ENCODE measurements at places on chromosomes 6 and 20. TPM values are rescaled to one million over a fixed set of nuclear protein-coding genes. Genes with fewer than 3 reads are reported as not detected.

- no peak for DNase-seq
Observed at GRCh38 chr6:79404261-79404660, 133.0 kb downstream of the LCA5 start.

DNA sequence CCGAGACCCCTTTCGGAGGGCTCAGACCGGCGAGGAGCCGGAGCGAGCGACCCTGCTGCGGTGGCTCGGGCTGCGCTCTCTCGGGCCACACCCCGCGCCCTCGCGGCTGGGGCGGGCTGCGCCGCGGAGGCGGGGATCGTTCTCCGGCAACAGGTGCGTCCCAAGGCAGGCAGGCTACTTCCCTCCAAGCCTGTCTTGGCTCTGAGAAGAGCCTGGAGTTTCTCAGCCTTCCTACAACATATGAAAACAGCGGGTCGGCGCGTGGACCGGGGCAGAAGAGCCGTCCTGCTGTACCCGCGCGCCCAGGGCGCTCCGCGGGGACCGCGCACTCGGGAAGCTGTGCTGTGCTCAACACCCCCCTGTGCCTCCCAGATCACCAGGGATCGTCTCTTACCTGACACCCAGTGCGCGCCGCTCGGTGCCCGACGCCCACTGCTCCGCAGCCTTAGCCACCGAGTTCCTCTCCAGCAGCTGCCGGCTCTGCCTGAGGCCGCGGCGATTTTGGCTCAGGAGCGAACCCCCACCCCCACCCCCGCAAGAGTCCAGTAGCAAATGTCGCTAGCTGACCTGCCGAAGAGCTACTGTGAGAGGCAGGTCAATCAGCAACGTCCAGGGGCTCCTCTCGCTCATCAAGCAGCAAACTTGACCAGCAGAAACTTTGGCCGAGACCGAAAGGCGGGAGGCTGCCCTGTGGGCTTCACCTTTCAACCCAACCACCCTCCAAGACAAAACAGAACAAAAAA is 3.7 kb upstream of the OLIG3 start:
- peak; percentile 11 for DNase-seq

DNA sequence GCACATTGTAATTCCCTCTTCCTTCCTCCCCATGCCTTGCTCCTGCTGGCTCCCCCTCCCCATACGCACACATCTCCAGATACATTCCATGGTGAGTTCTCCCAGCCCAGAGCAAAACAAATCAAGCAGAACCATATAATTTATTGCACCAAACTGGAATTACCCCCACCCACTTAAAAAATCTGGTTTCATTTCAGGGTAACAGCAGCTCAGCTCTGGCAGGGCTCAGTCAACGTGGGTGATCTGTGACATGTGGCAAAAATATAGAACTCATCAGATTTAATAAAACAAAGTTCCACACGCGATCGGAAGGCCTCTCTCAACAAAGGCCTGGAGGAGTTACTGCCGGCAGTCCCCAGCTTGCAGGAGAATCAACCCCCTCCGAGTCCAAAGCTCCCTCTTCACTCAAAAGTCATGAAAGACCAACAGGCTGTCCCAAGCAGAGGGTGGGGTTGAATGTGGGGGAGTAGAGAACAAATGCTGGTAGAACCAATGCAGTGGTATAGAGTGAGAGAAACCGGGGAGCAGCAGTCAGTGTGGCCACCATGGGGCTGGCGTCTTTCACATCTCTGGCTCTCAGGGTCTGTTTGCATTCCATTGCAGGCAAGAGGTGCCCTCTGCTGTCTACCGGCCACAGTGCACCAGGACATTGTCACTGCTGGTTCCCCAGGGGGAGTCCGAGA is 323.3 kb upstream of the NT5E start:
- DNase-seq = peak; percentile 74

DNA sequence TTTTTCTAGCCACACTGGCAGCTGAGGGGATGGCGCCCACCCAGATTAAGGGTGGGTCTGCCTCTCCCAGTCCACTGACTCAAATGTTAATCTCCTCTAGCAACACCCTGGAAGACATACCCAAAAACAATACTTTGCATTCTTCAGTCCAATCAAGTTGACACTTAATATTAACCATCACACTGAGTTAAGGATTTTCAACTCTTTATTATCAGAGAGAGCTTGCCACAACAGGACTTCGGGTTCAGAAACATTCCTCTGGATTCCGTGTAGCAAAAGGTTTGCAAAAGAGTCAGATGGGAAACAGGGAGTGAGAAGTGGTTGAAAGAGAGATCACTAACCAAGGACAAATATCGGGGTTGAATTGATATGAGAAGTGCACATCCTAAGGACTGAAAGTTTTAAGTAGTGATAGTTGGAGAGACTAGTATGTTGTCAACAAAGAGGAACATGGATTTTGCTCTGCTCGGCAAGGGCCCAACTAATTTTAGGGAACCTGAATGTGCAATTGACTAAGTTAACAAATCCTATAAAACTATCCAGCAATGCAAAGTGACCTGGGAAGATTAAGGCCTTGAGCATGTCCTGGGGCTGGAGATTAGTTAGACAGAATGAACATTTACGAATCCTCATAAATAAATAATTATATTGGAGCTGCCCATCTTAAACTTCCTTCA is 137.0 kb upstream of the TENT5A start:
- no peak for DNase-seq

GRCh38 chr6:4665489-4666417 is 110.5 kb upstream of the CDYL start:
- DNase-seq = no peak

- DNase-seq = no peak
Observed at GRCh38 chr6:83119742-83120300, 52.4 kb downstream of the DOP1A start.

- no peak for DNase-seq
Observed at GRCh38 chr6:139243536-139243935, 48.3 kb downstream of the TXLNB start.

DNA sequence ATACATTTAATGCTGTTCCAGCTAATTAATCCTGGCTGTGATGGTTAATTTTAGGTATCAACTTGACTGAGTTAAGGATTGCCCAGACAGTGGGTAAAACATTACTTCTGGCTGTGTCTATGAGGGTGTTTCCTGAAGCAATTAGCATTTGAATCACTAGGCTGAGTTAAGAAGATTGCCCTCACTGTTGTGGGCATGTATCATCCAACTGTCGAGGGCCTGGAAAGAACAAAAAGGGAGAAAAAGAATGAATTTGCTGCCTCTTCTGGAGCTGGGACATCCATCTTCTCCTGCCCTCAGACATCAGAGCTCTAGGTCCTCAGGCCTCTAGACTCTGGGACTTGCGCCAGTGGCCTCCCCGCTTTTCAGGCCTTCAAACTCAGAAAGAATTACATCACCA is 34.3 kb downstream of the SDHAF4 start:
- DNase-seq = no peak

DNA sequence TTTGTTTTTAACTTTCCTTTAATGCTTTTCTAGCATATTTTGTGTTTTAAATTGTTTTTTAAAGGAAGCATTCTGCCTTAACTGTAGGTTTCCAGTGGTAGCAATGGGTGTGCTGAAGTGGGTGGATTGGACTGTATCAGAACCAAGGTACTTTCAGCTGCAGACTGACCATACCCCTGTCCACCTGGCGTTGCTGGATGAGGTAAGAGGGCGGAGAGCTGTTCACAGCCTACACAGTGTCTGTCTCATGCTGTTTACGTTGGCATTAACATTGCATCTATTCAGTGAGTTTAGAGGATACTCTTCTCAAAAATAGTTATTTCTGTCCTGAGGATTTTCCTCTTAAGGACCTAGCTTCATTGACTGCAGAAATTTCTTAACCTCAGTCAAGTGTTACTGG is 11.9 kb downstream of the NELFCD start:
- DNase-seq = no peak

- DNase-seq = no peak
Observed at GRCh38 chr6:135114355-135115145, 59.9 kb upstream of the HBS1L start.

GRCh38 chr6:147586044-147586443 is 77.6 kb downstream of the SAMD5 start:
- DNase-seq = peak; percentile 93

DNA sequence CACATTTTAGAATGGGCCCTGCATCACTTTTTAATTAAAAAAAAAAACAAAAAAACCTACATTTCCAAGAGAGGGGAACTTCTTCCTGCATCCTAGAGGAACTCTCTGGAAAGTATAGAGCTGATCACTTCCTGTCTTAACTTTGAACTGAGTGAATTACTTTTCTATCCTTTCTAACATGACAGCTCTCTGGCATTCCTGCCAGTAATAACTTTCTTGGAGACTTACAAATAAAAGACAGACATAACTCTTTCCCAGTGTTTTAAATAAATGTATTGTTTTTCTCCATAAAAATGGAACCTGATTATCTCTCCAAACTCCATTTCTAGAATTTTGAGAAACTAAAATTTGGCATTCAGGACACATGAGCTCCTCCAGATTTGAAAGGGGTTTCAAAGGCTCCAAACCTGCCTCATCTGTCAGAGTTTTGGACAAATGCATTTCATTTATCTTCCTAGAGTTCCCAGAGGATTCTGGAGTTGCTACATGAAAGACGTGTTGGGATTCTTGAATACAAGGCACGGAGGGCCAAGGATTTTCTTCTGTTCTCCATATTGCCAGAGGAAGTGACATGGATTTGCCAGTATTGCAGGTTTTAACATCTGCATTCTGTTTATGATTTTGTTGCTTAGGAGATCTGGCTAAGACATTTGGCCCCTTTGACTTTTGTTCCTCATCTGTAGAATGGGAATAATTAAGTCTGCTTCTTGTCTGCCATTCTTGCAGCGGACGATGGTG is 2.0 kb upstream of the SMOC2 start:
- no peak for DNase-seq

DNA sequence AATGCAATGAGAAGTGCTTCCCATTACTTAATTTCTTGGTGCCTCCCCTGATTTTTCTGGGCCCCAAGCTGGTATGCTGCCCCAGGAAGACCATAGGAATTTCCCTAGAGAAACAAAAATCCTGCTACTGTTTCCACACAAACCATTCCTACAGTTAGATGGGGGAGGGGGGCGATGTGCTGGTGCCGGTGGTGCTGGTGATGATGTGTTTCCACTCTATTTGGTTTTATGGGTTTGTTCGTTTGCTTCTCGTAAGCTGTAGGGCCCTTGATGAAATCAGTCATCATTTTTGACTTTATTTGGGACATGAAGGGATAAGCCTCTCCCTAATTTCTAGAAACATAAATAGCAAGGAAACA is 105.1 kb downstream of the MKKS start:
- no peak for DNase-seq

GRCh38 chr20:34863421-34863965 is 9.2 kb downstream of the GGT7 start:
- DNase-seq = no peak

- DNase-seq = peak; percentile 68
Observed at GRCh38 chr6:75934643-75935472, 137.6 kb downstream of the IMPG1 start.

DNA sequence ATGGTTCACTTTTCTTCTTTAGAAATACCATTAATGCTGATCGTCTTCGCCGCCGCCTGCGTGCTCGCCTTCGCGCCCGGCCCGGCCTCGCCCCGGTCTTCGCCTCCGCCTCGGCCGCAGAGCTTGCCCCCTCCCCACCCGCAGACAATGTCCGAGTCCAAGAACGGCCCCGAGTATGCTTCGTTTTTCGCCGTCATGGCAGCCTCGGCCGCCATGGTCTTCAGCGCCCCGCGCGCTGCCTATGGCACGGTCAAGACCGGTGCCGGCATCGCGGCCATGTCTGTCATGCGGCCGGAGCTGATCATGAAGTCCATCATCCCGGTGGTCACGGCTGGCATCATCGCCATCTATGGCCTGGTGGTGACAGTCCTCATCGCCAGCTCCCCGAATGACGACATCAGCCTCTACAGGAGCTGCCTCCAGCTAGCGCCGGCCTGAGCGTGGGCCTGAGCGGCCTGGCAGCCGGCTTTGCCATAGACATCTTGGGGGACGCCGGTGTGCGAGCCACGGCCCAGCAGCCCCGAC is 4.8 kb upstream of the PRPH2 start:
- peak; percentile 72 for DNase-seq

DNA sequence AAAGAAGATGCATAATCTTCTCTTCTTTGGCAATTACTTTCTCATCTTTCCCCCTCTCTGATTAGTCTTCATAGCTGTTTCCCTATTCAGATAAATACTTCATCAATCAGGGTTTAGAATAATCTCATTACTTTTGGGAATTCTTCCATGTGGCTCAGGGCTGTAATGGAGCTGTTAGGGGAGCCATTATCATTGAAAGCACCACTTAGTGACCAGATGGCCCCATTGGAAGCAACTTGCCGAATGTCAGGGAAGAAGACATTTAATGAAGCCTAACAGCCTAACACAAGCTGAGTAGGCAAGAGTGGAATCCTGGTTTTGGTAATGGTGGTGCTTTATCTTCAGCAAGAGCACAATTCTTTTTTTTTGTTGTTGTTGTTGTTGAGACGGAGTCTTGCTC is 45.0 kb downstream of the TIAM2 start:
- no peak for DNase-seq

DNA sequence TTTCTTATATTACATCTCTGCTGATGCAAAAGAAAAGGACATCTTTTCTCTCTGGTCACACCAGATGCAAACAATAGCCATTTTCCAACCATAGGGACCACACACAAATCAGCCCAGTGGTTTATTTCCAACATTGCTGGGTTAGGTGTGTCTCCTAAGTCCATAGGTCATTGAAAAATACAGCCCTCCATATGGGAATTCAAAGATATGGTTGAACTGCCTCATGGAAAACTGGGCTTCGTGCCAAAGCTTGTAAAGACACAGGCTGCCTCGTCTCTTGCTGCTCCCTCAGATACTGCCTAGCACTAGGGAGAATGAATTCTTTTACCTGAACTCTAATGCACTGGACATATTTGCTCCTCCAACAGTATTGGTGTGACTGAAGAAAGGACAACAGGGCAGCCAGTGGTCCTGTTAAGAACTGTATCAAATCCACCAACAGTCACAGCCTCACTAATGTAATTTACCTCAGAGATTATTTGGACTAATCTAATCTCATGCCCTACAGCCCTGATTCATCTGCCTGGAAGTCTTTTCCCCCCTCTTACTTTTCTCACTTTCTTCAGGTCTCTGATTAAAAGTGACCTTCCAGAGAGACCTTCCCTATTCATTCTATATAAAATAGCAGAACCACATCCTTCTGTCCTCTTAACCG is 48.3 kb upstream of the TBC1D32 start:
- DNase-seq = peak; percentile 52

GRCh38 chr20:20051767-20052073 is 546 bp downstream of the CRNKL1 start:
- DNase-seq = no peak

GRCh38 chr20:35341366-35342028 is 49.3 kb upstream of the FAM83C start:
- no peak for DNase-seq

The PRRC2A gene
- total RNA-seq = 157 TPM

The SPATA25 gene
- 2.1 TPM for total RNA-seq

The ZC2HC1B gene
- total RNA-seq = not detected

The ZNF133 gene
- total RNA-seq = 27.1 TPM

The METTL24 gene
- 3.7 TPM for total RNA-seq

The SFT2D1 gene
- total RNA-seq = 40.8 TPM

The VARS2 gene
- total RNA-seq = 32.2 TPM

The DPPA5 gene
- not detected for total RNA-seq

The MCCD1 gene
- total RNA-seq = not detected

The GGTLC1 gene
- 4.2 TPM for total RNA-seq
